HCEC 1CT (cell line): ENCODE measurements at places on chromosomes 7 and 10.

- DNase-seq, result no peak
These were observed 269.7 kb downstream of the PCDH15 start for GRCh38 chr10:54531296-54531695.

DNA sequence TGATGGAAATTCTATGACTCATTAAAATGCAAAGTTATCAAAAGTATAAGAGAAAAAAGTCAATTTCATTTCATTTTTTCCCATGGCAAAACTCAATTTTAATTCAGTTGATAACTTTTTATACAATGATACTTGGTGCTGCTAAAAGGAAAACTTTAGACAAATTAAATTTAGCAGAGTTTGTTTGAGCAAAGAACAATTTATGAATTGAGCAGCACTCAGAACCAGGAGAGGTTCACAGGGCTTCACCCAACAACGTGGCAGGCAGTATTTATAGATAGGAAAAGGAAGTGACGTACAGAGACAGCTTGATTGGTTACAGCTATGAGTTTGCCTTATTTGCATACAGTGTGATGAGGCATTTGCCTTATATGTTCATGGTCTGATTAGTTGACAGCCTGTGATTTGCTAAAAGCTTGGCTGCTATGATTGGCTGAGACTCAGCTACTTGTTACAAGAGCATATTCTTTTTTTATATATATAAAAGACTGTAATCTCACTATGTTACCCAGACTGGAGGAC lies 157.2 kb upstream of the CELF2 start:
- no peak for DNase-seq

DNA sequence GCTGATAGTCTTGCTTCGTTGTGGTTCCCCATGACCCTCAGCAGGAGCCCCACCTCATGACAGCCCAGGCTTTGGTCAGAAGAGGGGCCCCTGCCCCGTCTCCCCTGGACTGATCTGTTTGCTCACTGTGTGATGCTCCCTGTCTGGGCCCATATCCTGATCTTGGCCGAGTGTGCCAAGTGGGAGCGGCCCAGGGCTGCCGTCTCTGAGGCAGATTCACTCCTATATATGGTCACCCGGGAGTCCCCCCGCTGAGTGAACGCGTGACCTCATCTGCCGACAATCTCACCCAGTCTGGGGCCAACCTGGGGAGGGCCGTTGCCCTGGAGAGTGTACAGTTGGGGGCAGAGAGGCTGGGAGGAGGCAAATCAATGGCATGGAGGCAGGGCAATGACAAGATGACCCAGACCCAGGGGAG lies 34.5 kb downstream of the PPIF start:
- DNase-seq, result peak; percentile 85

GRCh38 chr10:131169146-131169545 lies 142.4 kb downstream of the TCERG1L start:
- no peak for DNase-seq

DNA sequence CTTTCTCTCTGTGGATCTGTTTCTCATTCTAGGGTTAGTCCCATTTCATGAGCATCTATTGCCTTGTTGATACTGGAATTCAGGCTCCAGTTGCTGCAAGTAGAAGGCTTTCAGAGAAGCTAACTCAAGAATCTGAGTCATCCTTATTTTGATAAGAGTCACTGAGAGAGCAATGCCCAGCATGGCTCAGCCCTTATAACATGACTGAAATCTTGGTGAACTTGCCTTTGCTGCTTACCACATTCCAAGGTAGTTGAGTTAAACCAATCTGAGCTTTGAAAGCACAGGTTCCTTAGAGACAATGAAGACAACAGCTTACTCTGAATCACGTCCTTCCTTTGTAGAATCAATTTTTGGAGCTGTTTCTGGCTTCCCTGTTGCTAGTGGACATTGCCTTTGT lies 53.6 kb upstream of the CHCHD3 start:
- DNase-seq, result no peak

DNA sequence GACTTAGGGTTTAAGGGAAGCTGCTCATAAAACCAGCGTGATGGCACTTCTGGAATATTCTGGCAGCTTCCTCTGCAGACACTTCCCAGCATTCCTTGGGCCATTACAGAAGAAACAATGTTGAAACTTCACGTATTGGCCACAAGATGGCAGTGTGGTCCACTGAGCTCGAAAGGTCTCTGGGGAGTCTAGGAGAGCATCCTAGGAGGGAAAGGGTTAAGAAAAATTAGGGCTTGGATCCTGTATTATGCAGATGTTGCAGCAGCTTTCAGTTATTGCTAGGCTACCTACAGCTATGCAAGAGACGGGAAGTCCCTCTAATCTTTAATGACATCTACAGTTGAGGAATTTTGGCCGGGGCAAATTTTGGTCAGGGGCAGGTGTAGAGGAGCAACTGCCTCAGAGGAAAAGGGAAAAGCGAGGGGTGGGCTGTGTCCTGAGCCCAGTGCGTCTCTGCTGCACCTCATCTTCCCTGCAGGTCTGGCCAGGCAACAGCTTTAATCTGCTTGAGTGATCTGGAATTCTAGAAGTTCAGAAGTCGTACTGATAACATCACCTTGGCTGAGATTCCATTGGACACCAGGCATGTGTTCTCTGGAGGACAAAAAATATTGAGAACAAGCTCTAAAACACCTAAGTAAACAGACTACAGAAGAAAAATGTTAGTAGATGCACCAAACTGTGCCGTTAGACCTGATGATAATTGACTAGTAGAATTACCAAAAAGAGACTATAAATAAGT lies 220.8 kb upstream of the PRSS58 start:
- DNase-seq, result peak; percentile 69

- no peak for DNase-seq
These were observed 77.5 kb downstream of the CHN2 start for GRCh38 chr7:29272057-29272456.

DNA sequence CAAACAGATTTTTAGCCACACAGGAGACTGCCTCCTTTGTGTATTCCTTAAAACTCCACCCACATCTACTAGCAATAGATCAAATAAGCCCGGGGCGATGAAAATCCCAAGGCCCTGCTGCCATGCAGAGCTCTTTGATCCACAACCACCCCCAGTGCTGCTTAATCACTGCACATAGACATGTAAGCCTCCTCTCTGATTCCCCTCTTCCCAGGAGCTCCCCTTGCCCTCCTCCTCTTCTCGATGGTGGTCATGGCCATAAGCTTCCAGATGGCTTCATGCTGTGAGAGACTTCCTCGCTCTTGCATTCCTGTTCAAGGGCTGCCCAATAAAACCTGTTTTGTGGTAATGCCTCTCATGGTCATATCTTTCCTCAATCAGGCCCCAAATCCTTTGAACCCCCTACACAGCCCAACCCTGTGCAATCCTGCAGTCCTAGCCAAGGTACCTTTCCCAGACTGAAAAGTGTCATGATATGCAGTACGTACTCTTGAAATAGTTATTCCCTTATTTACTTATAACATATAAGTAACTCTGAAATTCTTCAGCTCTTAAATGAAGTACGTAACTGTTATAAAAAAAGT lies 158.5 kb downstream of the CACNA2D1 start:
- no peak for DNase-seq

DNA sequence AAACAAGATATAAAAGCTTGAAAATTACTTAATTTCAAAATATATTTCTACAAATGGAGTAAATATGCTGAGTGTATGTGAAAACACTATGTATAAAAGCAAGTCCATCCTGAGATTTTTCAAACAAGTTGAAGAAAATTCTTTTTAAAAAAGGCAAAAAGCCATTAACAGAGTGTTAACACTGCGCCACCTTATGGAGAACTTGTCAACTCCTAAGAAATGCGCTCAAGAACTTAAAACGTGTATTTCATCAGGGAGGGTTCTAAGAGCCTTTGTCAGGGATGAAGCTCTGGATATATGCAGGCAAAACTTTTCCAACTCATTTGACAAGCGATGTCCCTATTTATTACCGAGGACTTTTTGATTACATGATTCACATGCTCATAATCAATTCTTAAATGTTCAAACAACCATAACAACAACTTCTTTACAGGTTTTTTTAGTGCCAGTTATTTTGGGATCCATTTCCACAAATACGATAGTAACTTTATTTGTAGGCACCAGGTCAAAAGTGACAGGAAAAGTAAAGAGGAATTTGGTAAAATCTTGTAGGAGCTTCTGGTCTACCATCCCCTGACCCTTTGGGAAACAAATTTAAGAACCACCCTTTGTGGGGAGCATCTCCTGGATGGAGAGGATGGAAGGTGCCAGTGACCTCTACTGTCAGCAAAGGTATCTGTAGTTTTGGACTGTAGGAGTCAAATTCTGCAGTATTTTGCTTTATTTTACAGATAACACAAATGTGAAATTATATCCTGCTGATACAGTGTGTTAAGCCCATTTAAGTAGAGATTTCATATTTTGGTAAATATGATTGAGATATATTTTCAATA lies 23.2 kb downstream of the CALCR start:
- peak; percentile 56 for DNase-seq

- no peak for DNase-seq
These were observed 85.1 kb downstream of the WASHC2A start for GRCh38 chr10:50152792-50153272.
